ENCODE measurements at places on chromosomes 12 and 14.

GRCh38 chr12:89884416-89884898 is 175.8 kb upstream of the ATP2B1 start:
- no peak for DNase-seq

GRCh38 chr14:73014105-73014504 is 12.8 kb downstream of the ZFYVE1 start:
- DNase-seq = peak; percentile 46

- DNase-seq = no peak
Observed at GRCh38 chr14:35708062-35708461, 101.0 kb downstream of the RALGAPA1 start.

GRCh38 chr14:94173471-94173884 is 644 bp upstream of the PPP4R4 start:
- no peak for DNase-seq

- DNase-seq = no peak
Observed at GRCh38 chr12:42868291-42868690, 278.7 kb upstream of the PRICKLE1 start.

GRCh38 chr14:99874306-99874705 is 81.1 kb downstream of the EML1 start:
- no peak for DNase-seq

DNA sequence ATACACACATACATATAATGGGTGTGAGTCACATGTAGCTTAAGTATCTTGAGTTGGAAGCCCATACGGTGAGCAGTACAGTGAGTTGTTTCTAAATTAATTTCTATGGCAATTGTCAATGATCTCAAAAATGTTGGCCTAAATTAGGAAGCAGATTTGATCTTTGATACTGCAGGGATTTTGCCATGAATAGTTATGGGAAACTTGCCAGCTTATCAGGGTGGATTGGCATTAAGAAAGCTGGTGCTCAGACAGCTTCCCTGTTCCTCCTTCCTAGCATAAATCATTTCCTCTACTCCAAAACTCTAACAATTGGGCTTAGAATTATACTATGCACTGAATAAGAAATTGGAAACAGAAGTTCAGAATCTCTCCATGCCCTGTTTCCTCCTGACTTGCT is 150.9 kb upstream of the FRMD6 start:
- no peak for DNase-seq

GRCh38 chr12:124389138-124389724 is 94.3 kb downstream of the RFLNA start:
- DNase-seq = no peak
